Activated CD4-positive, alpha-beta memory T cell treated with anti-CD3 and anti-CD28 coated beads, Interleukin-2, amount 10 ng/mL, durations not matched to agents 7 days and 5 days (primary cell): ENCODE measurements at places on chromosomes 7 and 10.

DNA sequence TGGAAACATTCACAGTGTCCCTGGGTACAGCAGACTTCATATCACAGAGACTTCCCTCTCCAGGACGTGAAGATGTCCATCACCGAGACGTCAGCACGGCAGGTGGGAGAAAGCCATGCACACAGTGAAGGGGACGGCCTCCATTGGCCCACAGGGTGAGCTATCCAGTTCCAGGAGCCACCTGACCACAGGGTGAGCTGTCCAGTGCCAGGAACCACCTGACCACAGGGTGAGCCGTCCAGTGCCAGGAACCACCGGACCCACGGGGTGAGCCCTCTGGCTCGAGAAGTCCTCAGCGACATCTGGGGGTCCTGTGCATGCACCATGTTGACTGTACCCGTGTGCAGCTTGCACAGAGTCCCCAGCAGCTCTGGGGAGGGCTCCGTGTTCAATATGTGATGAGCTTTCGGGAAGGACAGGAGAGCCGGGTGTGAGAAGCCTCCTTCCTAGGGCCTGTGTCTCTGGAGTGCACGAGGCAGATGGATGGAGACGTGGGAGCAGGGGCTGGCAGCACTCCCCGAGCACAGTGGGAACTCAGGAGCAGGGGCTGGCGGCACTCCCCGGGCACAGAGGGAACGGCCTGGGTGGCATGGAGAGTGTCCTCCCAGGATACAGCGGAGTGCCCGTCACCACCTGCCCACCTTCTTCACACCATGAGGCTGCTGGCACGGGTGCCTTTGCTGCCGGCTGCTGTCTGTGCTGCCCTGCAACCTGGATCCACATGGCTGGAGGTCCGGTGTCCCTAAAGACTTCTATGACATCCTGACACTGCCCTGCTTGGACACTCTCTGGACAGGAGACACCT is 616.2 kb downstream of the DNAJB6 start:
- no peak overlapping the region for H3K4me3 ChIP-seq
- no peak overlapping the region for H3K27ac ChIP-seq
- no peak for DNase-seq

GRCh38 chr7:37815671-37816371 is 32.6 kb upstream of the NME8 start:
- H3K4me1 ChIP-seq = peaks cover 7% of the 10 kb centered on the region
- no peak for DNase-seq
- H3K36me3 ChIP-seq = no peaks in the 10 kb centered on the region
- H3K4me3 ChIP-seq = no peak overlapping the region
- H3K27ac ChIP-seq = no peak overlapping the region
- H3K27me3 ChIP-seq = peaks cover 4% of the 10 kb centered on the region

GRCh38 chr7:78760620-78761355 is 692.7 kb downstream of the MAGI2 start:
- no peaks in the 10 kb centered on the region for H3K4me1 ChIP-seq
- H3K4me3 ChIP-seq = no peak overlapping the region
- DNase-seq = no peak
- H3K27me3 ChIP-seq = no peaks in the 10 kb centered on the region

GRCh38 chr7:108331971-108332370 is 124.3 kb downstream of the NRCAM start:
- no peak overlapping the region for H3K4me3 ChIP-seq
- peaks cover 8% of the 10 kb centered on the region for H3K27me3 ChIP-seq
- no peak overlapping the region for H3K27ac ChIP-seq
- H3K4me1 ChIP-seq = no peaks in the 10 kb centered on the region
- H3K36me3 ChIP-seq = no peaks in the 10 kb centered on the region

GRCh38 chr7:94236960-94237359 is 157.7 kb upstream of the COL1A2 start:
- no peaks in the 10 kb centered on the region for H3K27me3 ChIP-seq
- H3K4me3 ChIP-seq = no peak overlapping the region
- H3K36me3 ChIP-seq = no peaks in the 10 kb centered on the region
- H3K4me1 ChIP-seq = no peaks in the 10 kb centered on the region

DNA sequence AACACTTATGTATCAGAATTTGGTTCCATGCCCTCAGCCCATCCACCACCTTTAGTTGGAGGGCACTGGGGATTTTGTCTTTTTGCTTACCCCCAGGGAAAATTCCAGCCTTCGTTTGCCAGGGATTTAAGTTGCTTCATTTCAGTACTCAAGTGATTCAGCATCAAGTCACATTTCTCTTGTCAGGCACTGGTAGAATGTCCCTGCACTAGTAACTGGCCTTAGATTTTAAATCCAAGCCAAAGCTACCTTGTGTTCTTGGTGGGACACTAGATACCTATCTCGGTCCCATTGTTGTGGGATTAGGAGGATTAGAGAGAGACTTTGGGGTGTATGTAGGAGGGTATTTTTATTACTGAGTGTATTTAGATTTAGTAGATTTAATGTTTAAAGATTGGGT is 613.1 kb downstream of the SUGCT start:
- no peak for DNase-seq
- H3K4me3 ChIP-seq = no peak overlapping the region
- no peak overlapping the region for H3K27ac ChIP-seq
- no peaks in the 10 kb centered on the region for H3K36me3 ChIP-seq

- no peak for DNase-seq
- no peaks in the 10 kb centered on the region for H3K27me3 ChIP-seq
- no peak overlapping the region for H3K4me3 ChIP-seq
- H3K36me3 ChIP-seq = no peaks in the 10 kb centered on the region
- H3K27ac ChIP-seq = no peak overlapping the region
Measured at GRCh38 chr7:105450177-105450861, 61.6 kb upstream of the SRPK2 start.

GRCh38 chr10:2619916-2620315 is 447.4 kb upstream of the PFKP start:
- H3K36me3 ChIP-seq = no peaks in the 10 kb centered on the region
- H3K4me3 ChIP-seq = no peak overlapping the region
- H3K27ac ChIP-seq = no peak overlapping the region
- H3K4me1 ChIP-seq = no peaks in the 10 kb centered on the region
- H3K27me3 ChIP-seq = no peaks in the 10 kb centered on the region

- H3K27ac ChIP-seq = no peak overlapping the region
- peaks cover 7% of the 10 kb centered on the region for H3K27me3 ChIP-seq
- H3K4me1 ChIP-seq = no peaks in the 10 kb centered on the region
- no peak overlapping the region for H3K4me3 ChIP-seq
Measured at GRCh38 chr7:45181286-45181960, 23.8 kb downstream of the RAMP3 start.

DNA sequence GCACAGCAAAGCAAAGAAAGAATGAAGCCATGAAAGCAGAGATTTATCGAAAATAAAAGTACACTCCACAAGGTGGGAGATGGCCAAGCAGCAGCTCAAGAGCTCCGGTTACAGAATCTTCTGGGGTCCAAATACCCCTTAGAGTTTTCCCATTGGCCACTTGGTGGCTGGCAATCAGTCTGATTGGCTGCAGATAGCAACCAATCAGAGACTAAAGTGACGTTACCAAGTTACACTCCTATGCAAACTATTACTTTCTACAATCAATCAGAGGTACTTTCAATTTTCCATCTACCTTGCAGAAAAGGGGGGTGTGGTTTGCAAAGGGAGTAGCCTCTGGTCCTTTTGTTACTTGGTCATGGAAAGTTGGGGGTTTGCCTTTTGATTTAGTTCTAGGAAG is 58.0 kb upstream of the AUTS2 start:
- H3K27ac ChIP-seq = no peak overlapping the region
- no peak overlapping the region for H3K4me3 ChIP-seq
- DNase-seq = no peak
- H3K4me1 ChIP-seq = no peaks in the 10 kb centered on the region

- H3K27ac ChIP-seq = no peak overlapping the region
- DNase-seq = no peak
- no peak overlapping the region for H3K4me3 ChIP-seq
- H3K36me3 ChIP-seq = no peaks in the 10 kb centered on the region
- peaks cover 18% of the 10 kb centered on the region for H3K27me3 ChIP-seq
Measured at GRCh38 chr7:3482147-3482921, 181.3 kb downstream of the SDK1 start.

- H3K4me1 ChIP-seq = peaks cover 75% of the 10 kb centered on the region
- no peaks in the 10 kb centered on the region for H3K27me3 ChIP-seq
- H3K36me3 ChIP-seq = peaks cover 70% of the 10 kb centered on the region
Measured at GRCh38 chr10:61986788-61987492, 85.4 kb downstream of the ARID5B start.

- H3K27me3 ChIP-seq = no peaks in the 10 kb centered on the region
- H3K4me3 ChIP-seq = no peak overlapping the region
- no peaks in the 10 kb centered on the region for H3K4me1 ChIP-seq
- DNase-seq = no peak
- H3K36me3 ChIP-seq = no peaks in the 10 kb centered on the region
Measured at GRCh38 chr7:33243319-33243881, 114.0 kb downstream of the BBS9 start.

DNA sequence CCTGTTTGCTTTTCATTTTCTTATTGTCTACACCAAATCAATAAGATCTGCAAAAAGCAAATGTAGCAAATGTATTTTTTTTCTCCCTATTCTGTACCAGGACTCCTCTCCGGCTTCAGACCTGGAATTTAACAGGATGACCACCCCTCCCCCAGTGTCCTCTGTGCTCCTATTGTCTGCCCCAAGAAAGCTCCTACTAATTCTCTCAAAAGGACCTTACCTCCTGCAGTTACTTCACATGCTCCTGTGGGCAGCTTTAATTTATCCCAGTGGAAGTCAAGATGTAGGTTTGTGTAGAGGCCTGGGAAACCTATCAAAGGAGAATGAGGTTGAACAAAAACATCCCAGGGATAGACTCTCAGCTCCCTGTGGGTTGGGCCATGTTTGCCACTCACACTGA is 31.3 kb downstream of the PLXNA4 start:
- peaks cover 9% of the 10 kb centered on the region for H3K27me3 ChIP-seq
- no peak for DNase-seq
- H3K36me3 ChIP-seq = no peaks in the 10 kb centered on the region
- peaks cover 8% of the 10 kb centered on the region for H3K4me1 ChIP-seq

DNA sequence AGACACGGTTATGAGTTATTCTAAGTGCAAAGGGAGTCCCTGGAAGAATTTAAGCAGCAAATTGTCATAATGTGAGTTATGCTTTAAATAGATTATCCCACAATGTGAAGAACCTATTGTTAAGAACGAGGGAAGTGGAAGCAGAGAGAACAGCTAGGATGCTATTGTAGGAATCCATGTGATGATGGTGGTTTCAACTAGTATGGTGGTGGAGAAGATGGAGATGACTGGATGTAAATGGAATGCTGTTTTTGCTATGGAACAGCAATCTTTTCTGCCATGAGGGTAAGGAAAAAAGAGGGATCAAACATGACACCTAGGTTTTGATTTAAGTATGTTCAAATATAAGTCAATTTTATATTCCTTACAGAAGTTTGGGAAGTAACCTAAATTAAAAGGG is 191.3 kb downstream of the RNF133 start:
- H3K36me3 ChIP-seq = no peaks in the 10 kb centered on the region
- H3K27ac ChIP-seq = no peak overlapping the region
- no peaks in the 10 kb centered on the region for H3K27me3 ChIP-seq
- no peaks in the 10 kb centered on the region for H3K4me1 ChIP-seq

- H3K27ac ChIP-seq = no peak overlapping the region
- no peak for DNase-seq
- H3K4me1 ChIP-seq = no peaks in the 10 kb centered on the region
- no peaks in the 10 kb centered on the region for H3K27me3 ChIP-seq
- H3K4me3 ChIP-seq = no peak overlapping the region
- H3K36me3 ChIP-seq = no peaks in the 10 kb centered on the region
Measured at GRCh38 chr7:108079648-108080591, 50.2 kb downstream of the LAMB4 start.

DNA sequence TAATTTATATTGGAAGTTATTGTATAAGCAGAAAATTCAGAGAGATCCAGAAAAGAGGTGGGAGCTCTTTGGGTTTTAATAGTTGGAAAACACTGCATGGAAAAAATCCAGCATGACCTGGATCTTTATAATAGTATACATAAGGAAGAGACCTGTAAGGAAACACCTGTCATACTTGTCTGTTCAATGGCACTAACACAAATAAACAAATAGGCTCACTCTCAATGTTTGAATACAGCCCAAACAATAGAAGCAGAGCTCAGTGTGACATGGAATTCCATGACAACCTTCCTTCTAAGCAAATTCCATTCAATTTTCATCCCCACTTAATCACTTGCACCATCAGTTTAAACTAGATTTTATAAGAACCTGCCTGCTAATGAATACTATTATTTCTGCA is 31.7 kb downstream of the CISD1 start:
- H3K36me3 ChIP-seq = no peaks in the 10 kb centered on the region
- DNase-seq = no peak
- H3K4me1 ChIP-seq = no peaks in the 10 kb centered on the region
- no peak overlapping the region for H3K4me3 ChIP-seq

DNA sequence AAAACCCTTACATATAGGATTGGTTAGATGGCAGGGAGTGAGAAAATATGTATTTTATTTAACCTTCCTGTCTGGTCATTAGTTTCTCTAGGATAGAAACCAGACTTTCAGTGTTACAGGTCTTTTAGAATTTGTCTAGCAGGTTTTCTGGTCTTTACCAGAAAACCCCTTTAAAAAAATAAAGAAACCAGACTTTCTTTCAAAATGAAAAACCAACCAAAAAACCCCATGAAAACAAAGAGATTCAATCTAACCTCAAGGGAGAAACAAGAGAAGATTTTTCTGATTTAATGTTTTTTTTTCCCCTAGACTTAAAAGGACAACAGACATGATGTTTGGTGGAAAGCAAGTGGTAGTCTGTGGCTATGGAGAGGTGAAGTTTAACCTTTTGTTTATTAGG is 28.7 kb upstream of the STRIP2 start:
- H3K36me3 ChIP-seq = peaks cover 40% of the 10 kb centered on the region
- H3K27me3 ChIP-seq = no peaks in the 10 kb centered on the region
- peaks cover 29% of the 10 kb centered on the region for H3K4me1 ChIP-seq
- no peak overlapping the region for H3K4me3 ChIP-seq

- H3K4me1 ChIP-seq = peaks cover 3% of the 10 kb centered on the region
- H3K27ac ChIP-seq = no peak overlapping the region
- H3K4me3 ChIP-seq = no peak overlapping the region
Measured at GRCh38 chr7:36887233-36887632, 162.9 kb upstream of the AOAH start.

DNA sequence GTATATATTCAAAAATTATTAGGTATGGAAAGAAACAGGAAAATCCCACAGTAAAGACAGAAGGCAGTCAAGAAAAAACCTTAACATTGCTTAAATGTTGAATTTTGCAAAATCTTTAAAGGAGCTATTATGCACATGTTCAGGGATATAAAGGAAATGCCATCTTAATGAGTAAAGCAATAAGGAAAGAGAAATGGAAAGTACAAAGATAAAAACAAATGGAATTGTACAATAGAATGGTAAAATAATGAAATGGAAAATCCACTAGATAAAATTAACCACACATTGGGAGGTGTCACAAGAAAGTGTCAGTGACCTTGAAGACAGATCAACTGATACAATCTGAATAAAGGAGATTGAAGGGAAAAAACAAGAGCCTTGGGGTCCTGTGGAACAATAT is 82.0 kb downstream of the KIF20B start:
- H3K36me3 ChIP-seq = peaks cover 38% of the 10 kb centered on the region
- H3K4me3 ChIP-seq = no peak overlapping the region
- no peaks in the 10 kb centered on the region for H3K27me3 ChIP-seq
- no peak for DNase-seq

DNA sequence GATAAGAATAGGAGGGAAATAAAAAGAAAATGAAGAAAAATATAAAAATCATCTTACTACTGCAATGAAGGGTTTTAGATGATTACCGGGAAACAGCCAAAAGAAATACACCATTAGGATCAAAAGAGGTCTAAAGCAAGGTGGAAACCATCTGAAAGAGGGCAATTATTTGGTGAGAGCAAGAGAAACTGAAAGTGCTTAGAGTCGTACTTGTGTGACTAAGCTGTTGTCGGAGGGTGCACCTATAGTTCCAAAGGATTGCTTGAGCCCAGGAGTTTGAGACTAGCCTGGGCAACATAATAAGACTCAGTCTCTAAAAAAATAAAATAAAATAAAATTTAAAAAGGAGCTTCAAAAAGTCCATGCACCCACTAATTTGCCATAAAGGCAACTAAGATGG is 169.5 kb downstream of the DKK1 start:
- H3K27me3 ChIP-seq = no peaks in the 10 kb centered on the region
- H3K27ac ChIP-seq = no peak overlapping the region
- DNase-seq = no peak
- no peaks in the 10 kb centered on the region for H3K36me3 ChIP-seq
